ENCODE measurements at places on chromosomes 16 and 17. TPM values are rescaled to one million over a fixed set of nuclear protein-coding genes. Genes with fewer than 3 reads are reported as not detected.
A peak's percentile ranks its signal among the peaks of the same experiment; 100 is the strongest.

NOTUM gene
- not detected for total RNA-seq

GRCh38 chr16:66619534-66620428 is 15.3 kb downstream of the CMTM3 start:
- peak; percentile 65 for DNase-seq

TNP2 gene
- not detected for total RNA-seq

PRCD gene
- total RNA-seq = not detected

ABCC6 gene
- total RNA-seq = 0.56 TPM

- DNase-seq = no peak
These were observed 119.4 kb downstream of the SOCS1 start for GRCh38 chr16:11136600-11136999.

DNA sequence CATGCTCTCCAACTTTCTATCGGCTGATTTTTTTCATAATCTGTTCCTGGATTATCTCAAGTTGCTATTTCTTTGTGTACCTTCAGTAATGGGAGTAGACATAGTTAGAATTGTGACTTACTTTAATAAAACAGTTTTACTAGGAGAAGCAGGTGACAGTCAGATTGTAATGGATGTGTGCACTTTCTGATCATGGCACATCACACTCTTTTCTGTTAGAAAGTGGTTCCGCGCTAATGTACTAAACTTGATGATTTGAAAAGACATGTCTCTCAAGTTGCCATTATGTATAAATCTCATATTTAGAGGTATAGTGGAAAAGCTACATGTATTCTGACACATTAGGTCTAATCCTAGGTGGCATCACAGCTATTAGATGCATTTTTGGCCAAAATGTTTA is 121.3 kb upstream of the CDH8 start:
- DNase-seq = no peak

DNA sequence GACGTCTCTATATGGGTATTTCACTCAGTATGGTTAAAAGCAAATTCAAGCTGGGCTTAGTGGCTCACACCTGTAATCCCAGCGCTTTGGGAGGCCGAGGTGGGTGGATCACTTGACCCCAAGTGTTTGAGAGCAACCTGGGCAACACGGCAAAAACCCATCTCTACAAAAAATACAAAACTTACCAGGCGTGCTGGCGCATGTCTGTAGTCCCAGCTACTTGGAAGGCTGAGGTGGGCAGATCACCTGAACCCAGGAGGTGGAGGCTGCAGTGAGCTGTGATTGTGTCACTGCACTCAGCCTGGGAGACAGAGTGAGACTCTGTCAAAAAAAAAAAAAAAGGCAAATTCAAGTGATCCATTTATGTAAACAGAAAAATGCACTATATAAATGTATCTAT is 1.3 kb upstream of the TNFRSF17 start:
- no peak for DNase-seq

DNA sequence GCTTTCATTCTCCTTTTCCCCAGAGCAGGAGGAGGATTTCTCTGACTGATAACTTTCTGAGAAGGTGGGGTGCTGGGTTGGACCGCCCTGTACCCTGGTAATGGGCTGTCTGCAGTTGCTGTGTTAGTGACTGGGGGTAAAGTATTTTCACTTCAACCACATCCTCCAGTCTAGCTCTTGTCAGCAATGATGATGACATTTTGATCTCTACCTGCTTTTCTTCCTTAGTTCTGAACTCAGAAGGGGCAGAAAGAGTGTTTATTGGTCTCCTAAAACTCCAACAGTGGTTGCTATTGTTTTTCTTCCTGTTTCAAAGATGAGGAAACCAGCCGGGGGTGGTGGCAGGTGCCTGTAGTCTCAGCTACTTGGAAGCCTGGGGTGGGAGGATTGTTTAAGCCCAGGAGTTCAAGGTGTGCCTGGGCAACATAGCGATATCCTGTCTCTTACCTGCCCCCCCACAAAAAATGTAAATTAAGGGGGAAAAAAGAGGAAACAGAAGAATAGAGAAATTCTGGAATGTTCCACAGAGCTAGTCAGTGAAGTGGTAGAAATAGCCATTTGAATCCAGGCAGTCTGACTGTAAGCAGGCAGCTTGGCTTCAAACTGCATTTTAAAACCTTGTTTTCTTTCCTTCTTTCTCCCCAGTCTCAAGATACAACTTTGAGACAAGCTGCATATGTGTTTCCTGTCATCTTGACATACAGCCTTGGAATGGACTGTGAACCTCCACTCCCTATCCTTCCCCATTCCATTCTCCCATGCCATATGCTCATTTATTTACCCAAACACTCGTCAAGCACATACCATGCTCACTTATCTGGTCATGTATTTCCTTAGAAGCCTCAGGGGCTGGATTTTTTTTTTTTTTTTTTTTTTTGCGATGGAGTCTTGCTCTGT is 3.3 kb upstream of the N4BP1 start:
- DNase-seq = peak; percentile 90

- DNase-seq = peak; percentile 57
These were observed 37.7 kb upstream of the PHLPP2 start for GRCh38 chr16:71762186-71762585.

DNA sequence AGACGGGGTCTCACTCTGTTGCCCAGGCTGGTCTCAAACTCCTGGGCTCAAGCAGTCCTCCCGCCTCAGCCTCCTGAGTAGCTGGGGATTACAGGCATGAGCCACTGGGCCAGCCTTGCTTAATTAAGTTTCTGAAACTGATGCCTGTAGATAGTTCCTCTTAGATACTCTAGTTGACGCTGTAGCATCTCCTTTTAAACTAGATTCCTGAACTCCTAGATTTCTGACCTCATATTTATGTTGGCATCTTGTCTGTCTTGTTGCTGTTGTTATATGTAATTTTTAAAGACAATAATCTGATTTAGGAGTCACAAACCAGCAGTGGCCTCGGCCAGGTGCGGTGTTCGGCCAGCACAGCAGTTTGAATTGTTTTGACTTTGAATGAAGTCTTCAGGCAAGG is 37.5 kb downstream of the DHRS7B start:
- no peak for DNase-seq

DNA sequence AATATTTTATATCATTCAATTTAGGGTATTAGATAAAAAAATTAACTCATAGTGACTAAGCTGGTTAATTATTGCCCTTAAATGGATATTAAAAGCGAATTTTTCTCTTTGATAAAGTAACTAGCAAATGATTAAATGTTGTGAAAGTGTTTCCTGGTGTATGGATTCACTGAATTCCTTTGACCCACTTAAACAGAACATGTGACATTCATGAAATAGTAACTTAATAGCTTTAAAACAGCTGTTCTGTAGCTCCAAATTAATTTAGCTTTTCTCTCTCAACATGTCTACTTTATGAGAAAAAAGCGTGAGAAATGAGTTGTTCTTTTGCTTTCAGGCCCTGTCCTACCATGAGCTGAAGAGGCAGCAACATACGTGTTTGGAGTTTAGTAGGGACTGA is 36.4 kb upstream of the APPBP2 start:
- DNase-seq = no peak

- DNase-seq = no peak
These were observed 22.7 kb upstream of the DBNDD1 start for GRCh38 chr16:90041896-90042473.

DNA sequence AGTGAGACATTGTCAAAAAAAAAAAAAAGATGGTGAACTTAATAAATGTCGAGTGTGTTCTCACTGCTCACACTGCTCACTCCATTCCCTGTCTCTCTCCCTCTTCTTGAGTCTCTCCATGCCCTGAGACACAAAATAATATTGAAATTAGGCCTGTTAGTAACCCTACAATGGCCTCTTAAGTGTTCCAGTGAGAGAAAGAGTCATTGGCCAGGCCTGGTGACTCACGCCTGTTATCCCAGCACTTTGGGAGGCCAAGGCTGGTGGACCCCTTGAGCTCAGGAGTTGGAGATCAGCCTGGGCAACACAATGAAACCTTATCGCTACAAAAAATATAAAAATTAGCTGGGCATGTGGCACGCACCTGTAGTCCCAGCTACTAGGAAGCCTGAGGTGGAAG is 16.2 kb upstream of the CSF3 start:
- DNase-seq = peak; percentile 33

TXNL4B gene
- 5.4 TPM for total RNA-seq

DNA sequence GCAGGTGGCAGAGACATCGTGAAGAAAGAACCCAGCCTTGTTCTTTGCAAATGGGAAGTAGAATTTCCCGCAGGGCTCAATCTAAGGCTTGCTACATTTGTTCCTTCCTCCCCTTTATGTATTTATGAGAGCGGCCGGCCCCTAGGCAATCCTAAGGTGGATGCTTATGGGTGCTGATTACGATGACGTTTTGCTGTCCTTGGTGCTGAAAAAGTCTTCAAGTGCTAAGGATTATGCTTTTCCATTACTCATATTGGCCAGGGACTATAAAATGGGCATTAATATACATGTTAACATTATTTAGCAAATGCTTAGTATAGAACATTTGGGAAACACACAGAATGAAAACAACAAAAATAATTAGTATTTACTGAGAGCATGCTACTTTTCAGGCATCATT is 313.3 kb upstream of the XYLT1 start:
- DNase-seq = peak; percentile 56

IRX3 gene
- total RNA-seq = not detected

NCOR1 gene
- 78.0 TPM for total RNA-seq

- DNase-seq = no peak
These were observed 24.5 kb downstream of the SOCS1 start for GRCh38 chr16:11231367-11231970.

SSTR5 gene
- total RNA-seq = not detected

DNA sequence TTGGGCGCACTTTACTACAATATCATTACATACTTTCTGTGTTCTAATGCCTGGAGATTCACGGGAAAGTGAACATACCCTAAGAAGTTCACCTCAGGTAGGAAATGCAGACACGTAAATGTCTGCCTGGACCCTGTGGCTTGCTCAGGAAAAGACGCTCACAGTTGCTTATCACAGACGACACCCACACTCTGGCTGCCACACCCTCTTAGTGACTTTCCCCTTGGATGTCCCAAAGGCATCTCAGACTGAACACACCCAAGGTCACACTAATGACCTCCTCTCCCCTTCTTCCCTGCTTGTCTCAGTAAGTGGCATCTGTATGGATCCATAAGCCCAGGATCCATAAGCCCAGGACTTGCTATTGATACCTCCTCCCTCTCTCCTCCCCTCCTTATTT is 32.6 kb downstream of the CDRT15 start:
- no peak for DNase-seq

GRCh38 chr17:75406222-75406615 is 741 bp upstream of the GRB2 start:
- no peak for DNase-seq

Data from IMR-90 (cell line).